Left renal cortex interstitium (tissue), 4 donors: ENCODE measurements at places on chromosomes 6 and 20. TPM values are rescaled to one million over a fixed set of nuclear protein-coding genes. Genes with fewer than 3 reads are reported as not detected.

CTNNBL1 gene
- polyA plus RNA-seq, result 48.7 TPM

STMND1 gene
- 0.22 TPM for polyA plus RNA-seq

OR5V1 gene
- not detected for polyA plus RNA-seq

ANKRD66 gene
- not detected for polyA plus RNA-seq

FGD2 gene
- polyA plus RNA-seq, result 4.4 TPM

PTK6 gene
- polyA plus RNA-seq, result 1.3 TPM

CASP8AP2 gene
- polyA plus RNA-seq, result 29.0 TPM

TFAP2A gene
- 26.3 TPM for polyA plus RNA-seq

MLIP gene
- 0.93 TPM for polyA plus RNA-seq

GFRAL gene
- not detected for polyA plus RNA-seq

RAB44 gene
- polyA plus RNA-seq, result not detected

RALGAPB gene
- polyA plus RNA-seq, result 44.4 TPM
